ENCODE measurements at places on chromosomes 3 and 15.
A peak's percentile ranks its signal among the peaks of the same experiment; 100 is the strongest.

DNA sequence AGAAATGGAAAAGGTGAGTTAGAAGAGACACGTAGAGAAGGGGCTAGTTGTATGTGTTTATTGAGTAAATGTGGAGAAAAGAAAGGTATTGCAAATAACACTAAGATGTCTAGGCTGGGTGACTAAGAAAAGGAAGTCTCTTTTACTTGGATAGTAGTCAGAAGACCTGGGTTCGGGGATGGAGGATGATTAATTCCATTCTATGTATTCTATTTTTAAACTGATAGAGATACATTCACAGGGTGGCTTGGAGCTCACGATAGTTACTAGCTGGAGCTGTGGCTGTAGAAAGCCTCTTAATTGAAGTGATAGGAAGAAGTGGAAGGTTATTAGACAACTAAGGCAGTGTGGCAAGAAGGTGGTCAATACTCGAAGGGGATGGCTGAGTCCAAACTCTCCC lies 65.9 kb upstream of the TNIK start:
- no peak for DNase-seq

- peak; percentile 11 for DNase-seq
Measured at GRCh38 chr3:178072391-178073305, 463.6 kb upstream of the KCNMB2 start.

- DNase-seq = no peak
Measured at GRCh38 chr3:149936812-149937230, 33.9 kb downstream of the PFN2 start.

- no peak for DNase-seq
Measured at GRCh38 chr3:119600732-119601131, 3.0 kb downstream of the PLA1A start.

DNA sequence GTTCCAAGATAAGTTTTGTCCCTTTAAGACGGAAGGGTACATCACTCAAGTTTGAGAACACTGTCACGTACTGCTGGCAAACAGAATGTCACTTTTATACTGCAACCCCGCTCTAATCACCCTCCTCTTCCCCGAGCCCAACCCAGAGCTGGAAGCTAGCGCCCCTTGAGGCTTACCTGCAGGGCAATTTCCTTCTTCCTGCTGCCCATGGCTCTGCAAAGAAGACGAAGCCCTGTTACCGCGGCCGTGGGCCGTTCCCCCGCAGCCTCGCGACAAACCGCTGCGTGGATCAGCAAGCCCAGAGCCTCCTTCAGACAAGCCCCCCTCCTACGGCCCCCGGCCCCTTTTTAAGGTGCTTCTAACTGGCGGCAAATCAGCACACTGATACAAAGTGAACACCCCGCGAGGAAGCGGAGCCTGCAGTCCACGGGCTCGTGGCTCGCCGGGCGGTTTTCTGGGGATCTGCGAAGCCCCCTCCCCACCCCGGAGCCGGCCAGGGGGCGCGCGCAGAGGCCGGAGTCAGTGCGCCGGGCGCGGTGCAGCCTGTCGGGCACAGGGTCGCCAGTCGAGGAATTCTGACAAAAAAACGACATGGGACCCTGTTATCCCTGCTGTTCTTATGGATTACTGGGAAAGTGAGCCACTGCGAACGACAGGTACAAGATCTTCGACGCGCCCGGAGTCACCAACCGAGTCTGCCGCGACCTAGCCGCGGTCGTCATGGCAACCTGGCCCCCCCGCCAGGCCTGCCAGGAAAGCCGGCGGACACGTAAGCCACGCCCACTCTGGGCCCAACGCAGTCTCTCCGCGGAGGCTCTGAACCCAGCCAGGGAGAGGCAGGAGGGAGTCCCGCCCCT lies at the start of gene NME9:
NME9 (minus strand) TSS at position 725 of the 857 bp plus-strand sequence; CDS start at position 209, 516 bp downstream.
- peak; percentile 52 for DNase-seq

All from cerebellar nuclear complex (tissue), 1 donor.